Activated CD8-positive, alpha-beta memory T cell treated with anti-CD3 and anti-CD28 coated beads for 48 hours (primary cell): ENCODE measurements at places on chromosomes 3 and 15.

- no peak for DNase-seq
These were observed 186.7 kb downstream of the NFKBIZ start for GRCh38 chr3:102036017-102036416.

DNA sequence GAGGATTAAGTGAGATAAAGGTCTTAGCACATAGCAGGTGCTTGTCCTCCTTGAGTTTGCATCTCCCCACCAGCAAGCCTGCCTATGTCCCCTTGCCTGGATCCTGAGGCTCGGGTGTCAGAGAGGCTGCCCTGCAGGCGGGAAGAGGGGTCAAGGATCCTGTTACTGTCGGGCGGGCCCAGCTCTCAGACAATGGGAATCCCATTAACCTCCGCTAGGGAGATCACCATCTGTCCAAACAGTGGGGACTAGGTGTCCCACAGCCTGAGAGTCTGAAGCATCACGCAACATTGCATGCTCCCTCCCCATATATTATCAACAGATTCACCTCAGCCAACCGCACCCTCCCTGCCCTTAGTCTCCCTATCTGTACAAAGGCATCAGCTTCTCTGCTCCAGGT is 151.4 kb downstream of the FBLN2 start:
- DNase-seq: no peak

DNA sequence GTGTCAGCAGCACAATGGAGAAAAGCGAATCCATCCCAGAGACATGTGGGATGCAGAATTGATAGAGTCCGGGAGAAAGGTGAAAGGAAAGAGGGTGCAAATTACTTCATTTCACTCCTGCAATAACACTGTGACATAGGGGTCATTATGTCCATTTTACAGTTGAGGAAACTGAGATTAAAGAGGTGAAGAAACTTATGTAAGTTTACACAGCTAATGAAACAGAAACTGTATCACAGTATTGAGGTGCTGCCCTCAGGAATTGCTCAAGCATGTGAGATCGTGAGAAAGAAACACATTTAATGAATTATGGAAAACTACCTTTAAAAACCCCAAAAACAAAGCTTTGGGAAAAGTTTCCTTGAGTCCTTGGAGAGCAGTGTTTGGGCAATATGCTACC is 103.6 kb upstream of the PFN2 start:
- no peak for DNase-seq

GRCh38 chr15:69031013-69032001 is 16.8 kb downstream of the NOX5 start:
- DNase-seq: no peak

GRCh38 chr15:52308446-52309153 is 13.0 kb upstream of the MYO5C start:
- DNase-seq: no peak

- DNase-seq: no peak
These were observed 633 bp downstream of the IGSF10 start for GRCh38 chr3:151460228-151460627.

DNA sequence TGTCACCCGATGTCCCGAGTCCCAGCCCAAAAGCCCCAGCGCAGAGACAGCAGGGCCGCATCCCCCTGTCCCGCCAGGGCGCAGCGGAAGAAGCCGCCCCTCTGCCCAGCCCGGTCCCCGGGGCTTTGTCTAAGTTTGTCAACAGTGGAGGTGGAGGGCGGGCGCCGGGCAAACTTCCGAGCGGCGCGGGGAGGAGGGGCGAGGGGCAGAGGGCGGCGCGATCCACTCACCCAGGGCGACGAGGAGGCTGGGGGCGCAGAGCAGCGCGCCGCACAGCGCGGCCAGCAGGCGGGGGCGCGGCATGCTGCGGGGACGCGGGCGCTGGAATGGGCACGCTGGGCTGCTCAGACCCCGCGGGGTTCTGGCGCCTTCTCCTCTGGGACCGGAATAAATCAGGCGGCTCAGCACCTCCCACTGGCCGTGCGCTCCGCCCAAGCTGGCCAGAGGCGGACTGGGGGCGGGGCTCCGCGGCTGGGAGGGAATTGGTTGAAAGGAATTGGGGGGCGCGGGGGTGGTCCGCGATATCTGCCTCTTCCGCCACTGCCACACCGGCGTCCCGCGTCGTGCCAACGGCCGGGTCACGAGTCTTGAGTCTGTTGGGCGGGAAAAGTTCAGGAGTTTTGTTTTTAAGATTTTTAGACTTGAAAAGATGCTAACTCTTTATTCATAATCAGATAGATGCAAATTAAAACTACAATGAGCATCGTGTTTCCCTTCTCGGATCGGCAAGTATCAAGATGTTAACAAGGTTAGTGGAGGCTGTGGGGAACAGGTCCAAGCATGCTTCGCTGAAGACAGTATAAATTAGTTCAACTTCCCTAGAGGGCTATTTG is at the start of gene MFGE8:
MFGE8 (minus strand) TSS at position 363 of the 833 bp plus-strand sequence; CDS start at position 303, 60 bp downstream.
- DNase-seq: peak; percentile 55

DNA sequence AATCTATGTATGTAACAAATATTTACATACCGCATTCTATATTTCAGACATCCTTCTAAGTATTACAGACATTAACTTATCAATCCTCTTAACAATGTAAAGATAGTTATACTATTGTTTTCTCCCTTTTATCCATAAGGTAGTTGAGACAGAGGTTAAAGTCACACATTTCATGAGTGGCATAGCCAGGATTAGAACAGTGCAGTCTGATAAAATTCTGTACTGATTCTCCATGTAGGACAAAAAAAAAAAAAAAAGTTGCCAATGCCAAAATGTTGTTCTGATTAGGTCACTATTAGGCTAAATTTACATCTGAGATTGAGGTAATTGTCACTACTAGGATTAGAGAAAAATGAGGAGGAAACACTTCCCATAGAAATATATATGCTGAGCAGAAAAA is 629.2 kb downstream of the OTOL1 start:
- DNase-seq: no peak

- no peak for DNase-seq
These were observed 220.0 kb downstream of the FAM43A start for GRCh38 chr3:194905696-194906095.

DNA sequence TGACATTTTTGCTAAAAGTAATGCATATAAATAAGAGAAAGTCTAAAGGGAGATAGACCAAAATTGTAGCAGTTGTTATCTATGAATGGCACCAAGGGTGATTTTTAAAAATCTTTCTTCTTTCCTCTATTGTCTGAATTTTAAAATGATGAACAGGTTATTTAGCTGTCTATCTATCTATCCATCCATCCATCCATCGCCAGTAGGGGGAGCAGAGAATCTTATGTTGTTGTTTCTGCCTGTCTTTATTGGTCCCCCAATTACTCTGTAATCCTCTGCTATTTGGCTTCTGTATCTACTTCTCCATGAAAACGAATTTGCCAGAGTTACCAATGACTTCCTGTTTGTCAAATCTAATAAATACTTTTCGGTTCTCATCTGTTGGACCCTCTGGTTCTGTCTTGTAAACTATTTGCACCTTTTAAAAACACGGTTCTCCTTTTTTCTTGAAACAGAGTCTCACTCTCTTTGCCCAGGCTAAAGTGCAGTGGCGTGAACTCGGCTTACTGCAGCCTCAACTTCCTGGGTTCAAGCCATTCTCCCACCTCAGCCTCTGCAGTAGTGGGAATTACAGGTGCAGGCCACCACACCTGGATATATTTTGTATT is 86.0 kb downstream of the ECT2 start:
- no peak for DNase-seq

GRCh38 chr15:93065641-93066045 is 23.4 kb downstream of the RGMA start:
- no peak for DNase-seq

DNA sequence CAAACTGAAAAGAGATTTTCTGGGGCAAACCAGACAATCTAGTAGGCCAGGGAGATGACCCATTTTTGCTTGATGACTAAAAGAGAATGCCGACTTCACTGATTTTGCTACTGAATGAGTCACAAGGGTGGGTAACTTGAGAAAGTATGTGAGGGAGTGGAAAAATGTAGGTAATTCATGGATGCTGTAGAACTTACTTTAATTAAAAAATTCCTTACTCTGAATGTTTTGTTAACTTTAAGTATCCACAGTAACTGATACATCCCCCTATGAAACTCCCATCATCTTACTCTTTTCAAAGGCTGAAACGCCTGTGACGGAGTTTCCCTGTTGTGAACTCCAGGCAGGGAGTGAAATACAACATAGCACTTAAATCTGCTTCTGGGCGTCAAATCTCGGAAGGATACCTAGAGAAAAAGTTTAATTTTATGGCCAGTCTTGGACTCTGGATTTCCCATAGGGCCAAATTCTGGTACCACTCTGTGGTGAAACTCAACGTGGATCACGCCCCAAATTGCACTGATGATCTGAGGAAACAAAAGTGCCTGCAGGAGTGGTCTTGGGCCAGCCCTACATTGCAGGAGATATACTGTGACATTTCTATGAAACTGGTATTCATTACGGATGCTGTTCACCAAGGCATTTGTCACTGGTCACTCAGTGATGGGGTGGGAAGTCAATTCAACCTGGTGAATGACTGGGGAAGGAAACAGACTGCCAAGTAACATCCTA is 24.0 kb downstream of the GOLIM4 start:
- no peak for DNase-seq

- no peak for DNase-seq
These were observed 25.2 kb downstream of the OXNAD1 start for GRCh38 chr3:16290007-16290826.

DNA sequence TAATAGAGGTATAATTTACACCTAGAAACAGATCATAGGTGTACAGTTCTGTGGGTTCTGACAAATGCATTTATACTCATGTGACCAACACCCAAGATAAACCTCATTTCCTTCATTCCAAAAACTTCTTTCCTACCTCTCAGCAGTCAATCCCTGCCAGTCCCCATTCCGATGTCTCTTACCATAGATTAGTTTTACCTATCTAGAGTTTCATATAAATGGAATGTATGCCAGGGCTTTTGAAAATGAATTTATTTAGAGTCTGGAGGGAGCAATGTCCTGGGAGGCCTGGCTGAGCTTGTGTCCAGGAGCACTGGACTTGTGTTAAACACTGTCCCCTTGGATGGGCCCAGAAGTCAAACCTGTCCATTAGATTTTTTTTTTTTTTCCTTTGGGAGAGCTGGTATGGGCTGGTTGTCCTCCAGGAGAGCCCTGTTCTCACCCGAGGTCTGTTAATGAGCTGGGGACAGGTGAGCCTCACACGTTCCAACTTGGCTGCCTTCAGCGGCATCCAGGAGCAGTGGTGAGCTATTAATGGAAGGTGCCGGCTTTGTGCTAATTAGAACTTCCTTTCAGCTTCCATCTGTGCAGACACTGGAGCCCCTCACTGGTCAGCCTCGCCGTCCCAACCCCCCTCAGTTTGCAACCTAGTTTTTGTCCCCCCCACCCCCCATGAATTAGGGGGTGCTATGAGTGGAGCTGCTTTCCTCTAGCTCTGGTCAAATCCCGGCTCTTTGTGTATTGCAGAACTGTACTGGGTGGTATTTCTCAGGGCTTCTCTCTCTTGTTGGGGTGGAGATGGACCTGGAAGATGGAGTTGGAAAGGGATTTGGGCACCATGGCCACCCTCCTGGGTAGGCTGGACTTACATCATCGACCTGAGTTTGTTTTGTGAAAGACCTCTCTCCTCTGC is 40.7 kb upstream of the POLG start:
- no peak for DNase-seq

DNA sequence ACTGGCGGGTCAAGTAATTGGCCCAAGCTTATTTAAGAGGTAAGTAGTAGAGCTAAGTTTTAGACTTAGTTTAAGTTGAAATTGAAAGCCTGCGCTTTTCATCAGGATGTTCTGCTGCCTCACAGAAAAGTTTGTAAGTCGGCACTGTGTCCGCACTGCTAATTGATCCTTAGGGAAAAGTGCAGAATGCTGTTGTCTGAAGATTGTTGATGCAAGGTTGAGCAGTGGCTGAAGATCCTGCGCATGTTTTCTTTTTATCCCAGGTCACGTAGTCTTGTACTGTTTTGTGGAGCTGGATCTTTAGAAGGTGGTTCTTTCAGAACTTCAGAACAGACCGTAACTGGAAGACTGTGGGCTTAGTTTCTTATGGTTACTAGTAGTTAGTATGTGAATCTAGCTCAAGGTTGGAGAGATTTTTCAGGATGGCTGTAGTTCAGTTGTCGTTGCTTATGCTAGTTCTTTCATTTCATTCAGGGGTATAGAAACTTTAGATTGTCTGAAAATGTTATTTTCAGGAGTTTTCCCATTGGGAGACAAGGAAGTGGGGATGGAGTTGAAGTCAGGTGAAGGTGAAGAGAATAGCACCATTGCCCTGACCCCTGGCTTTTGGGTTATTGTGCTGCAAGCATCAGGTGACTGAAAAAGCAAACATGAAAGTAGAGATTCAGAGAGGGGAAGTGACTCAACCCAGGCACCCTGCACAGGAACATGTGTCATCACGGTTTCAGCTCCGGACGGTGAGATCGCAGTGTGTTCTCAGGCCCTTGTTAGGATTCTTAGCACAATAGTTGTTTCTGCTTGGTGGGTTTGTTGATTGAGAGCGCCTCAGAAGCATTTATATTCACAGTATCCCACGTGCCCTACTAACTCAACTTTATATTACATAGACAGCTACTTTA is 32.8 kb downstream of the AKAP13 start:
- peak; percentile 48 for DNase-seq

DNA sequence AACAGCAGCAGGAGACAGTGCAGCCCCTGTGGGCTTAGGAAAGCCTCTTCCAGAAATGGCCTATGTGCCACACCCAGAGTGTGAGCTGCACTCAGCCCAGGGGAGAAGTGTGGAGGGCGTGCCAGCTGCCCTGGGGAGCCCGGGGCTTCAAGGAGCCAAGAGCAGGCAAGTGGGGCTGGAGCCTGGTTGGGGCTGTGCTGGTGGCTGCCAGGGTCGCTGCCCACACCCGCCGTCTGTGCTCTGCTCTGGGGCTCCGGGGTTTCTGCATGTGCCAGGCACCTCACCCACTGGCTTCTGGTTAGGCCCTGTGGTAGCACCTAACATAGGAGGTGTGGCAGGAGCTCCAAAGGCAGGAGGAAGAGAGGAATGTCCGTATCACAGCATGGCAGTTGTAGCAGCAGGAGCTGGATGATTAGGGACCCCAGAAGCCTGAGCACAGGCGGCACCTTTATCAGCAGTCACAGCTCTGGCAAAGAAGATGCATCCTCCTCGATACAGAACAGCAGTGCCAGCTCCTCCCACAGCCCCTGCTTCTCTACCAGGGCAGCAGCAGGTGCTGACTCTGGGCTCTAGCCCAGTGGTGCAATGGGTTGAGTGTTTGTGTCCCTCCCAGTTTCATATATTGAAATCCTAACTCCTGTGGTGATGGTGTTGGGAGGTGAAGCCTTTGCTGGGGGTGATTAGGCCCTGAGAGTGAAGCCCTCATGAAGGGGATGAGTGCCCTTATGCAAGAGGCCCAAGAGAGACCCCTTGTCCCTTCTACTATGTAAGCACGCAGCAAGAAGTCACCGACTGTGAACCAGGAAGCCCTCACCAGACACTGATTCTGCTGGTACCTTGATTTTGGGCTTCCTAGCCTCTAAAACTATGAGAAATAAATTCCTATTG is 70.0 kb upstream of the KLF13 start:
- DNase-seq: no peak

DNA sequence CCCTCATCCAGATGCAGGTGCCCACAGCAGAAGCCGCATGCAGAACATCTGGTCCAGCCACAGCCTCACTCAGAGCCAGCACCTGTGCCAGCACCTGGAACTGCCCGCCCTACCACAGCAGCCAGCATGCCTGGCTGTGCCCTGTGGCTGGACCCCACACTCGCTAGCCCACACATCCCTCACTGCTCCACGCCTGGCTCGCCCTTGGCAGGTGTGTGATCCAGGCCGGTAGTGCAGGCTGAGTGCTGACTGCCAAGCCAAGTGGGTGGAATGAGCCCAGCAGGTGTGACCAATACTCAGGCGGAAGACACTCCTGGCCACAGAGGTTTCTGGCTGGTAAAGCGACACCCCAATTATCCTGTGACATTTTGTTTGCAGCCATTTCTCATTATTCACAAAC is 162.4 kb upstream of the ROBO1 start:
- DNase-seq: no peak

- no peak for DNase-seq
These were observed 51.6 kb downstream of the FILIP1L start for GRCh38 chr3:100062665-100063064.
